ENCODE measurements at places on chromosomes 13 and 19.

DNA sequence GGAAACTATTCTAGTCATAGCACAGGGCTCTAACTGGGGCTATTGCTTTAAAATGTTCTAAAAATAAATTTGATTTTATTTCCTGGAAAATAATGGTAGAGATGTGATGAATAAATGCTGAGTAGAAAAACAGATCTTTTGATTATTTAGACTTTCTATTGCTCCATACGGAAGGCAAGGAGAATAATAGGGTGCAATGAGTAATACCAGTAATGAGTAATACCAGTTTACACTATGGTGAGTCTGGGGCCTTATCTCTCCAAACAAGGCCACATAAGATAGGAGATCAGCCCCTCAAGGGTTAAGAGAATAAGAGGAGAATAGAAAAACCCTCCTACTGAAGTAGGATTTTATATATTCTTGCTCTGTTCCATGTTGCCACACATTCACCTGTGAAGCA lies 390.4 kb downstream of the KLF5 start:
- no peak for DNase-seq

DNA sequence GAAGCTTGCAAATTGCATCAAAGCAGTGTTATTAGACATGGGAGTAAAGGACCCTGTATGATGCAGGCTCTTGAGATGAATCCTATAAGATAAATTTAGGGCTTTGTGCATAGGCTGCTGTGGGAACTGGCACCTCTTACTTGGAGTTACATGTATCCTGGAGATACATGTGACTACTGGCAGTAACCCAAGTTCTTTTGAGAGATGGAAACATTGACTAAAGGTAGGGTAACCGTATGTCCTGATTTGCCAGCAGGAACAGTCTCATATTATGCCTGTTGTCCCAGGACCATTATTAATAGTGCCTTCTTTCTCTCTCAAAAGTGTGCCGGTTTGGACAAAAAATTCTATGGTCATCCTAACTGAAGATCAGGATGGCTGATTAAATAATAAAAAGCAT lies 195.4 kb downstream of the LACC1 start:
- DNase-seq = no peak

DNA sequence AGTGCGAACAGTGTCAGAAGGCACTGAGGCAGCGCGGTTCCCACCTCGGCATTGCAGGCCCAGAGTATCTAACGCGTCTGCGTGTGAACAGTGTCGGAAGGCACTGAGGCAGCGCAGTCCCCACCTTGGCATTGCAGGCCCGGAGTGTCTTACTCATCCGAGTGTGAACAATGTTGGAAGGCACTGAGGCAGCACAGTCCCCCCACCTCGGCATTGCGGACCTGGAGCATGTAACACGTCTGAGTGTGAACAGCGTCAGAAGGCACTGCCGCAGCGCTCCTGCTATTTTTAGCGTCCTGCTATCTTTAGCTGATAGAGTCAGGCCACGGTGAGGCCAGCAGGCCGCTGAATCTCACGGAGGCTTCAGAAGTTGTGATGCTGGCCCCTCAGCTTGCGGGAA lies 39.6 kb downstream of the ATP11A start:
- no peak for DNase-seq

DNA sequence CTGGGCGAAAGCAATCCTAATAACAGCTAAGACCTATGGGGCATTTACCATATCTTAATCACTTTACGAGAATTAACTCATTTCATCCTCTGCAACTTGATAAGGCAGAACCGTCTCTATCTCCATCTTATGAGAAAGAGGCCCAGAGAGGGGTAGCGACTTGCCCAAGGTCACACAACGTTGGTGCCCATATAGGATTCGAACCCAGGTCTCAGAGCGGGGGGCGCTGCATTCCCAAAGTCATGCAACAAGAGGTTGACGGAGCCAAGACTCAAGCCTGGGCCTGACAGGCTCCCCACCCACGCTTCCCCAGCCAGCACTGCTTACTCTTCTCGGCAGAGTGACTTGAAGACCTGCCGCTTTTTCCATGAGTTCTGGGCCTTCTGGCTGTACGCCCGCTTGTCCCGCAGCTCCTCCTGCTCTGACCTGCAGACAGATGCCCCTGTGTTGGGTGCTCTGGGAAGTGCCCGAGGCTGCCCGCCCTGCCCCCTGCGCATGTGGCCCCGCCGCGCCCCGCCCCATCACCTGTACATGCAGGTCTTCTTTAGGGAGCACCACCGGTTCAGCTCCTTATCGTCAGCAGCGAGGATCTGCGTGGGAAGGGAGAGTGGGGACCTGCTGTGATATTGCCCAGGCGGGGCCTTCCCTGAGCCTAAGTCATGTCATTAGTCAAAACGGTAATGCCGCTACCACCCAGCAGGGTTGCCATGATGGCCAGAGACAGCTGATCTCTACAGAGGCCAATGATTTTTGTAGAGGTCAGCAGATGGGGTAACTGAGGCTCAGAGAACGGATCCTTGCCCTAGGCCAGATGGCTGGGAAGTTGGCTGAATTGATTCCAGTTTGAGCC lies 10.8 kb downstream of the KRI1 start:
- no peak for DNase-seq

- DNase-seq = no peak
Observed at GRCh38 chr13:91329733-91330132, 17.8 kb upstream of the MIR17HG start.

All from HFF-Myc (cell line).